ENCODE measurements at places on chromosomes 5 and 9. TPM values are rescaled to one million over a fixed set of nuclear protein-coding genes. Genes with fewer than 3 reads are reported as not detected.

GRCh38 chr5:6592601-6593000, 40.2 kb downstream of the NSUN2 start:
- H3K27ac ChIP-seq: no peak overlapping the region
- H3K4me1 ChIP-seq: no peaks in the 10 kb centered on the region
- H3K4me3 ChIP-seq: no peak overlapping the region
- peaks cover 9% of the 10 kb centered on the region for H3K36me3 ChIP-seq
- DNase-seq: no peak

GRCh38 chr5:91302305-91302704, 80.8 kb downstream of the ARRDC3 start:
- DNase-seq: no peak
- H3K4me1 ChIP-seq: no peaks in the 10 kb centered on the region
- no peak overlapping the region for H3K27ac ChIP-seq
- H3K4me3 ChIP-seq: no peak overlapping the region
- no peaks in the 10 kb centered on the region for H3K27me3 ChIP-seq

GRCh38 chr9:132743931-132744479, 73.7 kb downstream of the GTF3C4 start:
- peaks cover 44% of the 10 kb centered on the region for H3K27me3 ChIP-seq
- no peaks in the 10 kb centered on the region for H3K36me3 ChIP-seq
- no peak for DNase-seq
- H3K27ac ChIP-seq: no peak overlapping the region
- H3K4me1 ChIP-seq: no peaks in the 10 kb centered on the region

DNA sequence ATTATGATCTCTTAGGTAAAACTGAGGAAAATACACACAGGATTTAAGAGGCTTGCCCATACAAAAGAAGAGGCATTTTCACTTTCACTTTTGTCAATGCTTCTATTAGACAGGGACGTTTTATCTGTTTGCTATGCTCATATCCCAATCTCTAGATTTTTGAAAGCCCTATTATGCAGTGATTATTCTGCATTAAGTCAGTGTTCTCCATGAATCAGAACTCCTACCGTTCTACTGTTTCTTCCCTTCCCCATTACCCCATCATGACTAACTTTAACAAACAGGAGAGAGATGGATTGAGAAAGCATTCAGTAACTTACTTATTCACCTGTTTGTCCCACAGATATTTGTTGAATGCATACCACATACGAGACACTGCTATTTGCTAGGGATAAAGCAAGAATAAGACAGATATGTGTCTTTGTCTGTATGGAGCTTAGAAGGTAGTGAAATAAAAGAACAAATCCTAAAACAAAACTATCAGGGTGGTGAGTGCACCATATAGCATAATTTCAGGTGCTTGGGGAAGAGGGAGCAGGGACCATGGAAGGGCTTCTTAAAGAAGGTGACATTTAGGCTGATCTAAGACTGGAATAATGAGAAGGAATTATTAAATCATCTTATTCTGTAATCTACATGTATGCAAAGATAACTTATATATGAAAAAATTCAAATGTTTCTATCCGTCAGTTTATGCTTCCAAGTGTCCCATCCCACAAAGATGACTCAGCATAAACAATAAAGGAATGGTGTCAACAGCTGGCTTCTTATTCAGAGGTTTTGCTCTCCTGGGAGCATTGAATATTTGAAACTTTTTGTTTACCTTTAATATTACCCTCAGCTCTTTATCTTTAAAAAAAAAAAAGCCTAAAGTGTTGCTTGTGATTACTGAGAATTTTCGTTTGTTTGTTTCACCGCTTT, 328.1 kb downstream of the HINT1 start:
- no peak overlapping the region for H3K4me3 ChIP-seq
- H3K27me3 ChIP-seq: no peaks in the 10 kb centered on the region
- no peaks in the 10 kb centered on the region for H3K4me1 ChIP-seq
- H3K27ac ChIP-seq: no peak overlapping the region
- no peak for DNase-seq

DNA sequence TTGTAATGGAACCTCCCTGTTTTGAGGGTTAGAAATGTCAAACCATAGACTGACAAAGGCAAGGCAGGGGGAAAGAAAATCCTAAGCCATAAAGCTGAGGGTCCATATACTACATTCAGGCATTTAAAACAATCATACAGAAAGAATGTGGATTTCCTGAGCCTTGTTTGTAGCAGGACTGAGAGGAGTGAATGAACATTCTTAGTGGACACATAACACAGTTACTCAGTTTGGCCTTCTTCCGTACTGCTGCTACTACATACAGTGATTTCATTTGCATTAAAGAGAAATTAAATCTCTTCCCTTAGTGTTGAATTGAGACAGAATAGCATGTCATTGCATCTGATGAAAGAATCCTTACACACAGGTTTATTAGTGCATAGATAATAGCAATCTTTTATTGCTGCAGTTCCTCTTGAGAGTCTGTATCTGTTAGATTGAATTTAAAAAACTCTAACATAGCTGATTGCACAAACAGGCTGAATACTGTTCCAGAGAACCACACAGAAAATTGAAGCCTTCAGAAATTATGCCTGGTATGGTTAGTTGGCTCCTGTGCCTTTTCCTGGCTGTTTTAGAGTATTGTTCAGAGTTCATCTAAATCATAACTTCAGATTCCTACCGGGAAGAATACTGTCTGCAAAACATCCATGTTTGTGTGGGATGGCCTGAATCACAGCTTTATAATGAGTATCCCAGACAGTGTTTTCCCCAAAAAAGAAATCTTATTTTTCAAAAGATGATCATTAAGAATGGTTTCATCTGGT, 2.0 kb upstream of the MTX3 start:
- peaks cover 6% of the 10 kb centered on the region for H3K36me3 ChIP-seq
- H3K27me3 ChIP-seq: no peaks in the 10 kb centered on the region
- peak; percentile 10 for DNase-seq

DNA sequence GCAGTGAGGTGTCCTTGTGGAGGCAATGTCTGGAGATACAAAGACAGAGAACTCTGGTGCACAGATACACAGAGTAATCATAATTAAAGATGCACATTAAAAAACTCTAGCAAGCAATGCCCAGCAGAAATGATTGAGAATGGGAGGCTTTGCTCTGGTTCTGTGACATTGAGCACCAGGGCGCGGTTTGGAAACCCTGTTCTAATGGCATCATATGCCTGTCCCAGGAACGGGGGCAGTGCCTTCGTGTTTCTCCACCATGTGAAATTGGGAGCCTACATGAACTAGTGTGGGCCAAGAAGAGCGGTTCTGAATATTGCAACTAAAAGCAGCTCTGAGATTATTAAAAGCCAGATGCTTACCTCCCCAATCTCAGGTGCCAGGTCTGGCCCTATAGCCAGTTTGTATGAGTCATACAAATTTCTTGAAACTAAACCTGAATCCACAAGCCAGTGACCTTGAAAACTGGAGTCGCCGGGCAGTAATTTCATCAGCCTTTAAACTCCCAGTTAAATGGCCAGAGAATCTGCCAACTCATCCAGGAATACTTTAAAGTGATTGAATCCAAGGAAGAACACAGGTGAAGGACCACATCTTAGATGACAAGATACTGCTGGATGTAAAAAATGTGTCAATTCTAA, 22.2 kb upstream of the CTSL start:
- H3K27ac ChIP-seq: no peak overlapping the region
- no peaks in the 10 kb centered on the region for H3K36me3 ChIP-seq
- no peaks in the 10 kb centered on the region for H3K27me3 ChIP-seq
- DNase-seq: peak; percentile 14

- DNase-seq: peak; percentile 99
- peak overlapping the region; percentile 27 for H3K4me3 ChIP-seq
- no peaks in the 10 kb centered on the region for H3K36me3 ChIP-seq
Observed at GRCh38 chr5:78907255-78907891, 77.7 kb downstream of the ARSB start.

GRCh38 chr5:124637011-124637410, 109.4 kb downstream of the ZNF608 start:
- no peaks in the 10 kb centered on the region for H3K27me3 ChIP-seq
- H3K4me1 ChIP-seq: peaks cover 15% of the 10 kb centered on the region
- H3K36me3 ChIP-seq: no peaks in the 10 kb centered on the region
- no peak for DNase-seq

DNA sequence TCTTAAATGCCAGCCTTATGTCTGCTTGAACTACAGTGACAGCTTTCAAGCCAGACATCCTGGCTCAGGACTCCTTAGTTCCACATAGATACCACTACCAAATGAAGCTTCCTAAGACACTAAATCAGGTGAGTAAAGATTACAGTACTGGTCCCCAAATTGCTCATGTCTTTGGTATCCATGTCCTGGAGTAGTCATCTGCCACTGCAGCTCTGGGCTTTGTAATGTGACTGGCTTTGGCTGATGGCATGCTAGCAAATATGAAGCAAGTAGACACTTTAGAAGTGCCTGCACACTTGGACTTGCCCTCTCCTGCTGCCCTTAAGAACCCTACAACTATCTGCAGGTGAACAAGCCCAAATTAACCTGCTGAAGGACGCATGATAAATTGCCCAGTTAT, 334.9 kb downstream of the BNC2 start:
- H3K27me3 ChIP-seq: no peaks in the 10 kb centered on the region
- no peak overlapping the region for H3K4me3 ChIP-seq
- H3K27ac ChIP-seq: no peak overlapping the region
- H3K4me1 ChIP-seq: peaks cover 12% of the 10 kb centered on the region

DNA sequence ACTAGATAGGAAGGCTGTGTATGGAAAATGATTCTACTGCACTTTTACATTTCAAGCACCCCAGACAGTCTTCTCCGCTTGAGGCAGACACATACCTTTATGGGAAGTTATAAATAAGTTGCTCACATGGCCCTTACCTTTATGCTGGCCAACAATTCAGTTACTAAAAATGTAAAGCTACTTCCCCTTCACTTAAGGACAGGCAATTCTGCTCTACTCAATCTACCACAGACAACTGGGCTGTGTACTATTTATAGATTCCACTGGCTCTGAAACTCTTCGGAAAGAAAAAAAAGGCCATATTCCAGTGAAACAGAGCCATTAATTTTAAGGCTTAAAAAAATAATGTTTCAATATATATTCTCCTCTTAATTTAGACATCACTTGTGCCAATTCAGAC, 59.4 kb downstream of the ELAVL2 start:
- H3K4me3 ChIP-seq: no peak overlapping the region
- H3K4me1 ChIP-seq: peaks cover 16% of the 10 kb centered on the region
- no peak overlapping the region for H3K27ac ChIP-seq

DNA sequence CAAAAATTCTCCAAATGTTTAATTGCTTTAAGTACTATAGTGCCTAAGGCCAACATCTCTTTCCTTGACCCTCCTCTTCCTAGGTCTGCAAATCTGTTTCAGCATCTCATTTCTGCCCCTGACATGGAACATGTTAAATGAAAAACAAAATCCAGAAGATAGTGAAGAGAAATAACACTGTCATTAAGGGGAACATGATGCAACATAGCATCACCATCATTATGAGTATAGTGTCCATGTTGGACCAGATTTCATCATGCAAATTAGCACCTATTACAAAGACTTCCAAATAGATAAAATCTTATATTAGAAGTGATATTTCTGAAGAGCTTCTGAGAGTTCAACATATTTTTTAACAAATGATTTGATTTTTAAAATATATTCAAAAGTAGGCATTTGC, 375.2 kb downstream of the PTPRD start:
- no peaks in the 10 kb centered on the region for H3K27me3 ChIP-seq
- no peaks in the 10 kb centered on the region for H3K36me3 ChIP-seq
- no peak for DNase-seq
- no peak overlapping the region for H3K27ac ChIP-seq

GRCh38 chr5:171010086-171010485, 148.3 kb downstream of the RANBP17 start:
- H3K27ac ChIP-seq: no peak overlapping the region
- no peaks in the 10 kb centered on the region for H3K4me1 ChIP-seq
- no peaks in the 10 kb centered on the region for H3K36me3 ChIP-seq
- no peaks in the 10 kb centered on the region for H3K27me3 ChIP-seq
- no peak overlapping the region for H3K4me3 ChIP-seq

GRCh38 chr9:90088856-90089255, 484.0 kb downstream of the GADD45G start:
- no peak overlapping the region for H3K27ac ChIP-seq
- no peaks in the 10 kb centered on the region for H3K36me3 ChIP-seq
- H3K4me1 ChIP-seq: no peaks in the 10 kb centered on the region
- DNase-seq: no peak

DNA sequence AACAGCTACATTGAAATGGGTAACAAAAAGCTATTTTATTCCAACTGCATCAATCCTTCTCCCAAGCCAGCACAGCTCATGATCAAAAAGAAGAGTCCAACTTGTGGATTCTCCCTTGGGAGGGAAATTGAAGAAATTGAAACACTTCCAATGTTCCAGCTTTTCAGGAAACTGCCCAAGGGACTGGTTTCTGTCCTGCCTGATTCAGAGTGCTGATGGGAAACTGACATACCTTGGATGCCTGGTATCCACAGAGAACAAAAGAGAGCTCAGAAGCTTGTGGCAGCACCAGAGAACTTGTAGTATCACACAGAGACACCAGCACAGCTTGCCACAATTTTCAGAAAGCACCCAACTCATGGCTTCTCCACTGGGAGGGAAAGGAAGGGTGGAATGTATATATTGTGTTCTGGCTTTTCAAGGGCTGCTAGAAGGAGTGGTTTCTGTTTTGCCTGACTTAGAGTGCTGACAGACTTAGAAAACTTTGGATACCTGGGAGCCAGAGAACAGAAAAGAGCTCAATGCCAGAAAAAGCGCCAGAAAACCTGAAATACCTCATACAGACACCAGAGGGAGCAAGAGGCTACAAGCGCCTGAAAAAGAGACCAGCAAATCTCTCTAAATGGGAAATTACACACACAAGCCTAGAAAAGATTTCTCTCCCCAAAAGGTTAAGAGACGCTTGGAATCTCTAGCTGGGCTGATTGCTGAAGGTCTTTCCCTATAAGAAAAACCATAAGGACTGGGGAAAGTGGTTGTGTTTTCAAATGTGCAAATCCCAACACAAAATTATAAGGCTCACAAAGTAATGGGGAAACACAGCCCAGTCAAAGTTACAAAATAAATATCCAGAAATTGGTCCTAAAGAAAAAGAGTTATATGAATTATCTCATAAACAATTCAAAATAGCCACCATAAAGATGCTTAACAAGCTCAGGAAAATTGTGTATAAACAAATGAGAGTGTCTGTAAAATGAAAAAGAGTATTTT, 178.8 kb downstream of the SPOCK1 start:
- peaks cover 20% of the 10 kb centered on the region for H3K4me1 ChIP-seq
- peak overlapping the region; percentile 3 for H3K27ac ChIP-seq
- no peak overlapping the region for H3K4me3 ChIP-seq
- DNase-seq: peak; percentile 68
- H3K36me3 ChIP-seq: no peaks in the 10 kb centered on the region

GRCh38 chr9:15584379-15584778, 31.5 kb downstream of the CCDC171 start:
- no peaks in the 10 kb centered on the region for H3K36me3 ChIP-seq
- DNase-seq: no peak
- H3K4me1 ChIP-seq: no peaks in the 10 kb centered on the region
- H3K27ac ChIP-seq: no peak overlapping the region

- no peaks in the 10 kb centered on the region for H3K27me3 ChIP-seq
- peaks cover 16% of the 10 kb centered on the region for H3K4me1 ChIP-seq
- H3K27ac ChIP-seq: peak overlapping the region; percentile 11
- H3K36me3 ChIP-seq: no peaks in the 10 kb centered on the region
- DNase-seq: peak; percentile 93
- H3K4me3 ChIP-seq: no peak overlapping the region
Observed at GRCh38 chr5:19853616-19854240, 134.3 kb downstream of the CDH18 start.

- DNase-seq: no peak
- no peaks in the 10 kb centered on the region for H3K36me3 ChIP-seq
- peaks cover 8% of the 10 kb centered on the region for H3K4me1 ChIP-seq
Observed at GRCh38 chr9:109192732-109193361, 25.8 kb upstream of the FRRS1L start.

Gene LURAP1L
- 13.3 TPM for total RNA-seq

Gene IRX2
- 7.0 TPM for total RNA-seq

Gene SELENOP
- 11.4 TPM for total RNA-seq

Gene INSL6
- not detected for total RNA-seq

Gene CFAP77
- total RNA-seq: 0.36 TPM

Gene CEP78
- 20.1 TPM for total RNA-seq

Gene POLR1E
- 23.2 TPM for total RNA-seq
